Hindlimb muscle (tissue), 1 donor: ENCODE measurements at places on chromosomes 11 and 22.

- DNase-seq = no peak
Observed at GRCh38 chr22:21639359-21639758, 2.7 kb upstream of the SDF2L1 start.

DNA sequence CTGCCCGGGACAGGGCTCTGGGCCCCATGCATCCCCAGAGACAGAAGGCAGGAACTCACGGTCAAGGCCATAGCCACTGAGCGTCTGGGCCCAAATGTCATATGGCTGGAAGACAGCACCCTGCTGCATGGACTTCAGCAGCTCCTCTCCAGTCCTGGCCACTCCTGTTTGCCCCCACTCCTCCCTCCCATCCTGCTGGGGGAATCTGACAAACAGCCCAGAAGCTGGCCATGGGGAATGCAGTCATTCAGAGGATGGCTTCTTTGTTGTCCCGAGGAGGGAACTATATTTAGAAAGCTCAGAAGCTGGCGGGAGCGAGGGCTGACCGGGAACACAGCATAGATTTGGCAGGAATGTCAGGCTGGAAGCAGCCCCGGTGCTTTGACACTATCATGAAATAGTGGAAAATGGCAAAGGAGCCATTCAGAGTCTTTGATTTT lies 35.0 kb downstream of the DKK3 start:
- DNase-seq = peak; percentile 89

DNA sequence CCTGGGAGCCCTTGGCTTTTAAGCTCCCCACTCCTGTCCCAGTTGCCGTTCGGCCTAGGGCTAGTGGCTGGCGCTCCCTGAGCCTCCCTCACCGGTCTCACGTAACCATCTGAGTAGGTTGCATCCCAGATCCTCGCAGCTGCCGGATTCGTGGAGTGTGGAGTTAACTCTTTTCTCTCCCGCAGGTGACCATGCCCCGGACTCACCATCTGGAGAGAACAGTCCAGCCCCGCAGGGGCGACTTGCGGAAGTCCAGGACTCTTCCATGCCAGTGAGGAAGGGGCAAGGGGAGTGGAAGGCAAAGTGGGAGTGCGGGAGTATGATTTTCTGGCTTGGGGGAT lies 902 bp downstream of the MUS81 start:
- no peak for DNase-seq

GRCh38 chr11:8829556-8829955 lies 81.4 kb upstream of the AKIP1 start:
- no peak for DNase-seq

GRCh38 chr11:27525824-27526516 lies 19.4 kb upstream of the LIN7C start:
- DNase-seq = no peak

GRCh38 chr11:62068730-62069129 lies 55.1 kb upstream of the INCENP start:
- no peak for DNase-seq

DNA sequence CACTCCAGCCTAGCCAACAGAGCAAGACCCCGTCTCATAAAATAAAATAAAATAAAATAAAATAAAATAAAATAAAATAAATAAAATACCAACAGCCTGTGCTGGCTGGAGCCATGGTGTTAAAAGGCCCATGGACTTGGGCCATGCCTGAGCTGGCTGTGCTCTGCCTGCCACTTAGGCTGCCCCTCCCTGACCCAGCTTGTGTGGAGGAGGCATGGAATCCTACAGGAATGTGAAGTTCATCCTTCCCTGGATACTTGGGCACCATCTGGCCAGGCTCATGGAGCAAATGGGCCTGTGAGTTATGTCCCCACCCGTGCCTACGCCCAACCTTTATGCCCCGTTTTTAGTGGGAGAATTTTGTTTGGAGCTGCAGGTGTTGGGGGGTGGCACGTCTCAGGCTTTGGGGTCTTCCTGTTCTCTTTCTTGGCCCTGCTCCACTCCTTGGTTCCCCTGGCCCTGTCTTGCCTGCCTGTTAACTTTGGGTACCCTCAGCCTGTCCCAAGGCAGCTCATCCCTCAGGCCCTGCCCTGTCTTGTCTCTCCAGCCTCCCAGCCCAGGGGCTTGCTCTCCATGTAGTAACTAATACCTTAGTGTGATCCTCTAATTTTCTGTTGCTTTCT lies 51.3 kb downstream of the BCR start:
- no peak for DNase-seq

- no peak for DNase-seq
Observed at GRCh38 chr11:78453140-78453935, 35.7 kb upstream of the GAB2 start.

DNA sequence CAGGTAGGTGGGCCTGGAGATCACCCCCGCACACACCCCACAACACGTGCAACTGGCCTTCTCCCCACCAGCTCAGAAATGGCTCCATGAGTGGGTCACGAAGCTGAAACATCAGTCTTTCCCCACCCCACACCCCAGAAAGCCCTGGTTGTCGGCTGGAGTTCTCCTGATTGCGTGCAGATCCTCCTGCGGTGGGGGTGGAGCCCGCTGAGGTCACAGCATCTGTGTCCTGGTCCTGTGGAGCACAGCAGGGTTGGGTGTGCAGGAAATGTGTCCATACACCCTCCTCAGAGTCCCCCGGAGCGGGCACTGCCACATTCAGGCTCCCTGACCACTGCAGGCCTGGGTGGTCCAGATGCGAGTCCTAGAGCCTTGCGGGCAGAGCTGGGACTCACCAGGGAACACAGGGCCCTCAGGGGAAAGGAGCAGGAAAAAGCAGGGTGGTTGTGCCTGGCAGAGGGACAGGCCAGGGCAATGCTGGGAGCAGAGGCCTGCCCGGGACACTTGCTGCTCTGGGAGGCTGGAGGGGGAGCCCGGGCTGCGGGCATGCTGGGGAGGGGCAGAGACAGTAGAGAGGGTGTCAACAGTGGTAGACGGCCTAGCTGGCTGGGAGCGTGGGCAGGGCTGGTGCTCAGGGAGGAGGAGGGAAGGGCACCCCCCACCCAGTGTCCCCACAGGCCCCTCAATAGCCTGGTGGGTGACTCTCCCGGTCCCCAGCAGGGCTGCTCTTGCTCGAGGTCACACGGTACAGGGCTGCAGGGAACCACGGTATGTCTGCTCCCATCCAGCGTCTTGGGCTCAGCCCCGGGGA lies 42.4 kb upstream of the PPARA start:
- DNase-seq = no peak

GRCh38 chr11:34682825-34683224 lies 61.9 kb downstream of the EHF start:
- DNase-seq = no peak

DNA sequence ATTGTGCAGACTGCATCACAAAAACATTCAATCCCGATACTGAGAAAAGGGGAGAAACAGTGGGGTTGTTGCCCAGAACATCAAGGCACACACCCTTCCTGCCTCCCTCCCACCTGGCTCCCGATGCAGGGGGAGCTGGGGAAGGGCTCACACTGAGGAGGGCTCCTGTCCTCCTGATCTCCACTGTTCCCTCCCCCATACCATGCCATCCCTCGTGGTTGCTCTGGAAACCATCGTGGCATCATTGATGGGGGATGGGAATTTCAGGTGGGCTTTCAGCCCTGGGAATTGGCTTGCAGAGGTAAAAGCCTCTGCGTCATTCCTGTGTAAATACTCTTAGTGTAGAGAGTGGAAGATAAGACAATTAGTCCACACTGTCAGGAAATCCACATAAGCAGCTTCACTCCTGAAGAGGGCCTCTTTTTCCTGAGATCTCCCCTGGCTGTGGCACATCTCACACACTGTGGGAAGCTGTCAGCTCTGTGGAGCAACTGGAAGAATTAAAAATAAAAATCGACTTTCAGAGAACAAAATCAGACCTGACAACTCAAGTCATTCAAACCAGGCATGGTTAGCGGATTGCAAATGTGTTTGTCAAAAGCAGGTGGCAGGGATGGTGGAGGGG lies 176.0 kb downstream of the CHST1 start:
- DNase-seq = no peak

DNA sequence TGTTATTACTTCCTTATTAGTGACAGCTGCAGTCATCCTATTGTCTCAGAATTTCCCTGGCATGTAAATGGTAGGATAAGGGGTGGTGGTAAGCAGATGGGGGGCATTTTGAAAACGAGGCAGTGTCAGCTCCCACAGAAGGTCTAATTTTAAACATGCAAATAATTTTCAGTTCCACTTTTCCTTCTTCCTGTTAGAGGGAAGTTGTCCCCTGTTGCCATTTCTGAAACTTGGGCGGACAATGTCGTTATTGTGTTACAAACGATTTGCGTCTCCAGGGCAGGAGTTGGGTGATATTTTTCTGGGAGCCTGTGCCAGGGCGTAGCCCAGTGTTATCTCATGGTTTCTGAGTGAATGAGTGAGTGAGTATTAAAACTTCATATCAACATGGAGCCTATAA lies 7.4 kb downstream of the PTPRJ start:
- no peak for DNase-seq

GRCh38 chr22:29028468-29028867 lies 33.2 kb downstream of the C22orf31 start:
- DNase-seq = no peak

DNA sequence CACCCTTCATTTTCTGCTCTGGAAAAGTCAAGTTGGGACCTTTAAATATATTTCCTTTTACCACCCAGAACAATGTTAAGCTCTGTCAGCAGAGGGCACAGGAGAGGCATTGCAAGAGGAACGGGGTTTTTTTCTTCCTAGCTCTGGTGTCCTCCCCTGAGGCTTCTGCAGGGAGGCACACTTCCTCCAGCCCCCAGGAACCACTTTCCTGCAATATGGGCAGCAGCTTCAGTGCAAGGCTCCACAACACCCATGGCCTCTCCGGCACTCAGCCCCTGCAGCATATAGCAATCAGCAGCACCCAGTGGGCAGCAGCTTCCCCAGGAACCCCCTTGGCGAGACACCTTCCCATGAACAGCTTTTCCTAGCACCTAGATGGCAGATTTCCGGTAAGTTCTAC lies 101.4 kb downstream of the SYT9 start:
- DNase-seq = no peak

DNA sequence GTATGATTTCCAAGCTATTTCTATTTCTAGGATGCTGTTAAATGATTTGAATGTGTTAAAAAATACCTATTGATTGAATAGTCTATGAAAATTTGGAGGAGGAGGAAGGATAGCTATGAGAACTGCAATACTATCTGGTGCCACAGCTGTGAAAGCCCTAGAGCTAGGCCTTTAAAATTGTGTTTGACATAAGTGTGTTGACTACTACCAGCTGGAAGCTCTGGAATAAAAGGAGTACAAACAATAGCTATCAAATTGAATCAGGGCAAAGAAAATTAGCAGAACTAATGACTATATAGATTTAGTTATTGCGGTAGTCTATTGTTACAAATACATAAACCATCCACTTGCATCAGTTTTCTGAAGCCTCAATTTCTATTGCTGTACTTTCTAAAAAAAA lies 124.8 kb upstream of the CNTN5 start:
- no peak for DNase-seq

- DNase-seq = no peak
Observed at GRCh38 chr11:86955111-86955360, 159 bp downstream of the FZD4 start.

GRCh38 chr11:70556884-70557741 lies 158.8 kb downstream of the CTTN start:
- peak; percentile 48 for DNase-seq

DNA sequence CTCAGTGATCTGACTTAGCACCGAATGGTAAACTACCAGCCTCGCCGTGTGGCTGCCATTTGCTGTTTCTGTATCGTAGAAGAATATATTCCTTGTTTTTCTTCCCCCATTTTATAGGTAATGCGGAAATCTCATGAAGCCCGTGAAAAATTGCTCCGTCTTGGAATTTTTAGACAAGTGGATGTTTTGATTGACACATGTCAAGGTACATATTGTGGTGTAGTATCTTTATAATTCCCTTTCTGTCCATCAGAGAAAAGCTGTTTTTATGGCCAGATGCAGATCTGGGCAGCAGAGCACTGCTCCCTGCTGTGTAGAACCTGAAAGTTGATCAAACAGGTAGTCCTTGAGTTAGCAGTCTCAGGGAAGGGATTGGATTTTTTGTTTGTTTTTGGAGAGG lies 13.4 kb downstream of the SAMM50 start:
- DNase-seq = no peak

DNA sequence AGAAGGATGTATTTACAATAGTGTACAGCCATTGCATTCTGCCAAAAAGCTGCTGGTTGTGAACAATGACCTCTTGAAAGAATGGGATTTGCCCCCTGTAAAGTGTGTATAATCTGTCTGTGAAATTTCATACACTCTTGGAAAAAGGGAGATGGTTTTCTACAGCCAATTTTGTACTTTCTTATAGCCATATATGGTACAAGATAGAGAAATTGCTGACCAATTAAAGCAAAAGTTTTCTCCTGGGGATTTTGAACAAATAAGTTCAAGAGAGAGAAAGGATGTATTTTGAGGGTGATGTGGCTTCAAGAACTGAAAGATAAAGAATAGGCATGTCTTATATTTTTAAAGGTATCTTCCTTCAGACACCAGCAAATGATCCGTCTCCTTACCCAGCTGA lies 211.0 kb downstream of the NAV2 start:
- no peak for DNase-seq

GRCh38 chr11:130103296-130103814 lies 33.7 kb downstream of the APLP2 start:
- DNase-seq = no peak

DNA sequence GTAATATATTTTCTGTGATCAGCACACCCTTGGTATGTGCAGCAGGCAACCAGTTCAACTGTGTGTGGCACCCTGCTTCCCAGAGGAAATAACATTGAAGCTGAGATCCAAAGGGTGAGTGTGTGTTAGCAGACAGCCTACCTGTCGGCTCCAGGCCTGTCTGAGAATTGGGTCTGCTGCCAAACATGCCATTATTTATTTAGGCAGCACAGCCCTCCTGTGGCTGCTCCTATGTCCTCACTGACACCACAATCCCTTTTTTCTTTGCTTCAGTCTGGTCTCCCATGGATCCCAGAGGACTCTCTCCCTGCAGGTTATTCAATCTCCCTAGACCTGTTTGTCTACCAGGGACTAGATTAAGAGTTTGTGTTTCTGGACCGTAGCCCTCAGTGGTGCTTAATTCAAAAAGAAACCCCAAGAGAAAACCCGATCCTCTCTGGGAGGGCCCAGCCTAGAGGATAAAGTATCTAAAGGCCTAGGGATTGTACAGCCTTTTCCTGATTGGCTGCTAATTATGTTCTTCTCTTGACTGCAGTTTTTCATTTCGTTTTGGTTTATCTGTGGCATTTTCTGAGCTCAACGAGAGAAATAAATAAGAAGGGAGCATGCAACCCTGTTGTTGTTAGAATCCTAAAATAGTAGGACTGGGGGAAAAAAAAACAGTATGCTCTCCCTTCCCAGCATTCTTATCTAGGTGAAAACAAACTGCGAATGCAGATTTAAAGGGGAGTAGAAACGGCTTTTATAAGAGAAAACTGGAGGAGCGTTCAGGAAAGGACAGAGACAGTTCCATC lies 24.1 kb downstream of the KCNE3 start:
- DNase-seq = no peak

GRCh38 chr22:46083383-46084350 lies 66.7 kb upstream of the PPARA start:
- no peak for DNase-seq

DNA sequence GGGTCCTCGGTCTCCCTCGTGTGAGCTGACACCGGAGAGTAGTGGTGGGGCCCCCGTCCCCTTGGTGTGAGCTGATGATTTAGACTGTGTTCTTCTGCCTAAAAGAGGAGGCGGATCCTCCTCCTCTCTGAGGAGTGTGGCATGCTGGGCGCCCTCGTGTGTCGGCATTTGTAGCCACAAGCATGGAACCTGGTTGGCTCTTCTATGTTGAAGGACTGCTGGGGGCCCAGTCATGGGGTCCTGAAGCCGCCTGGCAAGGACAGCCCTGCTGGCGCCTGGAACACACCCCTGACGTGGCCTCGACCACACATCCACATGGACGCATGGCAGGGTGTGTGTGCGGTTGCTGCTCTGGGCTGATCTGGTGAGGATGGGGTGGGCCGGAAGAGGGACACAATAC lies 50.2 kb downstream of the AP2A2 start:
- peak; percentile 27 for DNase-seq
